Activated naive CD4-positive, alpha-beta T cell treated with anti-CD3 and anti-CD28 coated beads for 36 hours (primary cell): ENCODE measurements at places on chromosomes 13 and 19. TPM values are rescaled to one million over a fixed set of nuclear protein-coding genes. Genes with fewer than 3 reads are reported as not detected.

Gene XAB2
- 60.0 TPM for total RNA-seq

Gene MTUS2
- total RNA-seq: not detected

Gene RASL11A
- 1.5 TPM for total RNA-seq

Gene FAAP24
- total RNA-seq: 10.5 TPM

Gene SYT5
- total RNA-seq: not detected

Gene PODNL1
- total RNA-seq: 0.29 TPM

Gene PRKD2
- total RNA-seq: 62.2 TPM

Gene SHC2
- not detected for total RNA-seq

Gene GAPDHS
- not detected for total RNA-seq

Gene FGF21
- not detected for total RNA-seq

Gene ZNF208
- total RNA-seq: 0.96 TPM

Gene DIAPH3
- total RNA-seq: 24.3 TPM

Gene KLK8
- total RNA-seq: not detected

Gene DMKN
- 0.86 TPM for total RNA-seq

Gene ZNRF4
- total RNA-seq: not detected

Gene DHX34
- total RNA-seq: 11.6 TPM

Gene POLD1
- 224 TPM for total RNA-seq
